Activated gamma-delta T cell treated with Interleukin-2 at 50 U/mL for 16 hours (primary cell): ENCODE measurements at places on chromosomes 6 and 20.

- no peak for DNase-seq
Observed at GRCh38 chr6:132280436-132280835, 120.8 kb downstream of the MOXD1 start.

DNA sequence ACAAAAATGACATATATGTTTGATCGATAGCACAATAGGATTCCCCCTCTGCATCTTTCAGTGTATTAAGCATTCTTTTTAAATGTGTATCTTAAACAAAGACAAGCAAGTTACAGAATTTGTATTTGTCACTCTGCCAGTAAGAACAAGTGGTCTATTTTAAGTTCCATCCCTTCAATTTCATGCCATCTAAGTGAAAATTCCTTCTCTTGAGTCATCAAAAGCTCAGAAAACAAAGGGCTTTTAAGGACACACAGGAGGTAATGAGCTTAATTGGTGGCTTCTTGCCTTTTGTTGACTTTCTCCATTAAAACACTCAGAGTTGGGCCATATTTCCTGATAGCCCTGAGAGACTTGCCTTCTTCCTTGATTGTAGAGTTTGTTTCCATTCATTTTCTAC, 547.8 kb downstream of the TENT5A start:
- no peak for DNase-seq

DNA sequence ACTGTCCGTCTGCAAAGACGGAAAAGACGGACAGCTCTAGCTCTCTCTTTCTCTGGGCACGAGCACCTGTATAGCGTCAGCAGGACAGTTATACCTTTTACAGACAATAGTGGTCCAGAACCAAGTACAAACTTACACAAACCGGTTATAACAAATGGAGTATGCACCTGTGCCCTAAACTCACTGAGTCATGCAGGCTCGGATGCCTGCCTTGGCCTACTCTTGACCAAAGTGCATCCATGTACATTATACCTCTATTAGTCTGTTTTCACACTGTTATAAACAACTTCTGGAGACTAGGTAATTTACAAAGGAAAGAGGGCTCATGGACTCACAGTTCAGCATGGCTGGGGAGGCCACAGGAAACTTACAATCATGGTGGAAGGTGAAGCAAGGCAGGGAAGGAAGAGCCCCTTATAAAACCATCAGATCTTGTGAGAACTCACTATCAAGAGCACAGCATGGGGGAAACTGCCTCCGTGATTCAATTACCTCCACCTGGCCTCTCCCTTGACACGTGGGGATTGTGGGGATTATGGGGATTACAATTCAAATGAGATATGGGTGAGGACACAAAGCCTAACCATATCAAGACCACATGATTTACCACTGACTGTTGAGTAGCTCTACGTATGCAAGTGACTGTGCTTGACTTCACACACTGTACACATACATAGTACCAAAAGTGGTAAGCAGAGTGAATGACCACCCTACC, 23.1 kb downstream of the MAN1A1 start:
- DNase-seq, result no peak

DNA sequence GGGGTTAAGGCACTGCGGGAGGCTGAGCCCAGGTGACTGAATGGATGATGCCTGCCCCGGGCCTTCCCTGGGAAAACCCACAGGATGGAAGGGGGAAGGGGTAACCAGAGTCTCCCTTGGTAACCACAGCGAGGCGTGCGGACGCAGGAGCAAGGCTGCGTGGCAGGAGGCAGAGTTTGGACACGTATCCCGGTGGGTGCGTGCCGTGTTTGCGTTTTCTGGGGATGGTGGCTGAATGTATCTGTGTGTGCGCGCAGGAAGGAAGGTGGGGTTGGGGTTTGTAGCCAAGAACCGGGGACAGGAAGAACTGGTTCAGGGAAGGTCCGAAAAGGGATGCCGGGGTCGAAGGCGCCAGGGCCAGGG, 1.8 kb downstream of the MDGA1 start:
- no peak for DNase-seq

GRCh38 chr6:100378576-100378975, 86.1 kb downstream of the SIM1 start:
- no peak for DNase-seq

- DNase-seq, result no peak
Observed at GRCh38 chr6:109039795-109040194, 54.9 kb downstream of the SESN1 start.

GRCh38 chr6:165605182-165605875, 57.7 kb downstream of the PDE10A start:
- DNase-seq, result no peak

GRCh38 chr6:34701199-34701598, 4.6 kb upstream of the ILRUN start:
- DNase-seq, result no peak

- DNase-seq, result no peak
Observed at GRCh38 chr6:53202052-53202451, 53.4 kb upstream of the GCM1 start.

GRCh38 chr20:5729348-5729747, 20.9 kb upstream of the SHLD1 start:
- DNase-seq, result no peak

- DNase-seq, result no peak
Observed at GRCh38 chr6:42400886-42401612, 50.7 kb downstream of the TRERF1 start.

DNA sequence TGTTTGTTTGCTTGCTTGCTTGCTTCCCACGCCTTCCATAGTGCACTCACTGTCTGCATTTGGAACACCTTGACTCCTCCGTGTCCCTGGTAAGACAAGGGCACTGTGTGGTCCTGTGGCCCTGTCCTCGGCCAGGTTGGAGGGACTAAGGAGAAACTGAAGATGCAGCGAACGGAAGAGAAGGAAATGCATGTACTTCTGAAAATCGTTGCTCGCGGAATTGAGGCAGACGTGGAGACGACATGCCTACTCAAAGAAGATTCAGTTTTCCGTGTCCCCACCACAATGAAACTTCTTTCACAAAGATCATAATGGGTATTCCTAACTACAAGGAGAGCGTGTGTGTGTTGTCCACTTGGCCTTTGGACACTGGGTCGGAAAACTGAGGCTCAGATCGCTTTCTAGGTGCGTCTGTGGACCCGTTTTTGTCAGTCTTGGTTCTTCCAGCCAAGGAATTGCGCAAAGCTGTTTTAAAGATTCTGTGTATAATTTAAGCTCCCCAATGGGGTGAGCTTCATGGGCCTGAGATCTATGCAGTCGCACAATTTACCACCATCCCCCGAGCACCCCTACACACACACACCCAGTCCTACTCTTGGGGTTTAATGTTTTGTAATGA, 120.4 kb upstream of the ZNF184 start:
- DNase-seq, result no peak

DNA sequence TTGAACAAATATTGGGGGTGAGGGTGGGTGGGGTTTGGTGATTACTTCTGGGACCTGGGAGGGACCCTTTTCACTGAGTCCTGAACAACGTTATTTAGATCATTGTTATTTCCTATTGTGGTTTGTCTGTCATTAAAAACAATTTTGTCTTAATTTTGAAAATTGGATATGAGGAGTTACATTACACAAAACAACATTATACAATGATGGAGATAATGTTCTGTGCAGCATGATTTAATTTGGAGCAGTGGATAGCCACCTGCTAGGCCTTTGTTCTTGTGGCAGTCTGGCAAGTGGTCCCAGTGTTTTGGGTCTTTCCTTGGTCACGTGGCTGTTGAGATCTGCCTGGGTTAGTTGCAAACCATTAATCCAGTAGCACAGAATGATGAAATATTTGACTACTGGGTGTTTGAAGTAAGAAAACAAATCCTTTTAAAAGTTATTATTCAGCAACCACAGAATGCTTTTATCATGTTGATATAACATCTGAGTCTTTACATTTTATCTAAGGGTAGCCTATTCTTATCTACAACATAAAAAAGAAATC, 172.8 kb downstream of the CDKAL1 start:
- no peak for DNase-seq

- no peak for DNase-seq
Observed at GRCh38 chr6:128918886-128919285, 35.9 kb downstream of the LAMA2 start.

GRCh38 chr6:163725008-163725941, 310.8 kb downstream of the QKI start:
- DNase-seq, result no peak

GRCh38 chr6:112343977-112344376, 3.2 kb upstream of the RFPL4B start:
- DNase-seq, result no peak

- no peak for DNase-seq
Observed at GRCh38 chr6:33599413-33599938, 19.4 kb upstream of the BAK1 start.

GRCh38 chr20:9285617-9286016, 216.7 kb downstream of the PLCB4 start:
- DNase-seq, result no peak

DNA sequence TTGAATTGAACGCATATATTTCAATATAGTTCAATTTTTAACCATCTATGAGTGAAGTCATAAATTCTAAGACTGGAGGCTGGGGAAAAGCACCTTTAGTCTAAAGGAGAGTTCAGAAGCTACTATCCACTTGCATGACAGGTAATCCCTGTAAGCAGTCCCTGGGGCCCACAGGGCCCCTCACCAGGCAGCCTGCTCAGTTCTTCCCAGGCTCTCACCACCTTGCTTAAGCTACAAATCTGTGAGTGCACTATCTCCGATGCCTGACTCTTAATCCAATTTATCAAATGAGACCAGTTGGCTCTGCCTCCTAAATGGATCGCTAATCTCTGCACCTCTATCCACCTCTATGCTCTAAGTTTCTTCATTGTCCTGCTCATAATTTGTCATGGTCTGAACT, 413.8 kb downstream of the PTPRT start:
- DNase-seq, result no peak

DNA sequence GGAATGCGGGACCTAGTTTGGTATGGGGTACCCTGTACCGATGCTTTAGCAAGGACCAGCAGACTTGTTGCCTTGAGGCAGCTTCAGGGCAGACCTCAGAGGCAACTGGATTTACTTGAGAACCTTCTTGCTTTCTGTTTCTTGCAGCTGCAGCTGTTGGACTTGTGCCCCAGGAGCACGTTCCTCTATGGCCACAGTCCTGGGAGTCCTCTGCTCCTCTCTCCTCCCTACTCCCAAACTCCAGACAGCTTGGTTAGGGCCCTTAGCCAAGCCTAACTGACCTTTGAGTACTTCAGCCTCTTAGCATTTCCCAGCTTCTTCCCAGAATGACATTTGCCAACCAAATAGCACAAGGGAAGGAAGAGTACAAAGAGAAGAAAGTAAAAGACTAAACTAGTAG, 34.7 kb downstream of the GHRH start:
- no peak for DNase-seq

- no peak for DNase-seq
Observed at GRCh38 chr20:21156266-21156665, 30.4 kb downstream of the KIZ start.

GRCh38 chr6:90049295-90049694, 155.0 kb downstream of the GJA10 start:
- DNase-seq, result no peak

DNA sequence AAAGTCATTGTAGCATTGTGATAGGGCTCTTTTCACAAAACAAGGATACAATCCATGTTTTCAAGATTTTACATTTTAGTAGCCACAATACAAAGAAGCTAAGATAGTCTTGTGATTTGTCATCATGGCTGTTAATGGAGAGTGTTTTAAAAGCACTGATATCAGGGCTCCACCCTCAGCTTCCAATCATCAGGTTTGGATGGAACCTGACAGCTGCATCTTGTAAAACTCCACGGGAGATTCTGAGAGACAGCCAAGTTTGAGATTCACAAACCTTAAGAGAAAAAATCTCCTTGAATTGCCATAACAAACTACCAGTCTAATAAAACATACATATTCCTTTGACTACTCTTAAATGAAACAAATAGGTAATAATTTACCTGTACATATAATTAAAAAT, 280.2 kb downstream of the ESR1 start:
- no peak for DNase-seq

GRCh38 chr6:42199106-42199981, 4.6 kb upstream of the GUCA1B start:
- no peak for DNase-seq

- no peak for DNase-seq
Observed at GRCh38 chr6:70107852-70108629, 194.8 kb downstream of the COL9A1 start.

DNA sequence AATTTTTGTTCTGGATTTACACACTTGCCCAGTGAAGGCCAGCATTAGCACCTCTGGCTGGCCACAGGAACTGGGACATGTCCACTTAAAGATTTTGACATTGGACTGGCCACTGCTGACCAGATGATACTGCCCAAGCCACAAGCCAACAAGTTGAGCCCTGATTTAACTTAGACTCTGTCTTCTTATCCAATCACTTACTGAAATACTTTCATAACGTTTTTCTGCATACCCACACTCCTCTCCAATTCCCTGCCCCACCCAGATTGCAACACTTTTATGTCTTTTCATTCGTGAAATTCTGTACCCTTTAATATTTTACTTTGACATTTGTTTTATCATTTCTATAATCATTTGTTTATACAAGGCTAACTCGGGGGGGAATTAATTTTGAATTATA, 170.3 kb upstream of the TAB2 start:
- DNase-seq, result no peak

GRCh38 chr6:47446669-47447330, 30.8 kb upstream of the CD2AP start:
- DNase-seq, result no peak

GRCh38 chr6:112665114-112665513, 318.0 kb downstream of the RFPL4B start:
- no peak for DNase-seq

DNA sequence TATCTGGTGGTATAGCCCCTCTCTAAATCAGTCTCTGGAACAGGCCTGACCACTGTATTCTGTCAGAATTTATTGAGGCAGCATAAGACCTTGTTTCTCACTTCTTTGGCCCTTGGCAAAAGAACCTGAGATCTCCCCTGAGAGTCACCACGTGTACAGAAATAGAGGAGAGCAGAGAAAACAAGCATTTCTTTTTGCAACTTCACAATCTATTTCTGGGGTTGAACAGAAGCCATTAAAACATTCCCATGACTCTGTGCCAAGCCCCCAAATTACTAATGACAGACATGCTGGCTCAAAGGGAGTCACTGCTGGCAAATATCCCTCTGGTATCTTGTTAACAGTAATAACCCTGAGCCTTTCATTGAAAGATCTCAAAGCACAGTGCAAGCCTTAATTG, 395.3 kb downstream of the MAFB start:
- no peak for DNase-seq

DNA sequence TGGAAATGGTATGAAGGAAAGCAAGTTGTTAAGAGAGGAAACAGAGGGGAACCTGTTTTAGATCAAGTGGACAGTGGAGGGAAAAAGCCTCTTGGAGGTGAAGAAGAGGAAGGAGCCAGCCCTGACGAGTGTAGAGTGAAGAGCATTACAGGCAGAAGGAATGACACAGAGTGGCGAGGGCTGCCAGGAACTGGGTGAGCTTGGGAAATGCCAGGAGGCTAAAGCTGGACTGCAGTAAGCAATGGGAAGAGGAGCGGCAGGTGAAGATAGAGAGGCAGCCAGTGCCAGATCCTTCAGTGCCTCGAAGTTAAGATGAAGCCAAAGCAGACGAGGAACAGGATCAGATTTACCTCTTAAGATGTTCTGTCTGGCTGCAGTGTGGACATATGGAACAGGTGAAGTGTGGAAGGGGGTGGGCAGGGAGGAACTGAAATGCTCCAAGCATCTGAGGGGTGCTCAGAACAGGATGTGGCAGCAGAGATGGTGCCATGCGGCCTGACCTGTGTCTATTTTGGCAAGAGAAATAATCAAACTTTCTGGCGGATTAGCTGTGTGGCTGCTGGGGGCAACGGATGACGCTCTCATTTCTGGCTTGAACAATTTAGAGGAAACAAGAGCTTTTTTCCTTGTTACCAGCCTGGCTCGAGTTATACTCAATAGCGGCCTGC, 748.4 kb downstream of the PTPRT start:
- no peak for DNase-seq
